Muscle of leg (tissue), 16 donors: ENCODE measurements at places on chromosomes 4 and X.
A peak's percentile ranks its signal among the peaks of the same experiment; 100 is the strongest.

DNA sequence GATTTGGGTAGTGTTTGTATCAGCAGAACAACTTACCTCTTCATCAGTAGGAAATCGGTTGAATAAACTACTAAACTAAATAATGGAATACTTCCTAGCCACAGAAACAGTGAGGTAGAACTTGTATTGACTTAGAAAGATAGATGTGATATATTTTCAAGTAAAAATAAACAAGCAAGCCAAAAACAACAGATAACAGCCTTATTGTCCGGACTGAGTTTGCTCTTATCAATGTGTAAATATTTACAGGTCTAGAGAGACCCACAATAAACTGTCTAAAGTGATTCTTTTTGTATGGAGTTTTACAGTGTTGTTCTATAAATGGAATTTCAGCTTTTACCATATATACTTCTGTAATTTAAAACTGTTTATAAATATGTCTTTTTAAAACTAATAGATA is 721.8 kb downstream of the ADGRL3 start:
- DNase-seq: no peak

DNA sequence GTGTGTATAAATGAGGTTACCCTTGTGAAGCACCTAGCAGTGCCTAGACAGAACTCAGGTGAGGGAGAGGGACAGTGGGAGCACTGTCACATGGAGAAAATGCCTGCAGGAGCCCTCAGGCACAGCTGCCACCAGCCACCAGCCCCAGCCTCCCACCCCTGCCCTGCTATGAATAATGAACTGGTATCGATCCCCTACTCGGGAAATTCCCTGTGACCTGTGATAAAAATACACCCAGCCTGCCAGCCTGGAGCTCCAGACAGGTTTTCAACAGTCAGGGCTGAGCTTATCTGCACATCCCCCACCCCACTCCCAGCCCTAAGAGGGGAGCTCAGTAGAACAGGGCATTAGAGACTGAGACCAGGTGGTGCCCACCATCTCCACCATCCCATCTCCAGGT is 159.6 kb upstream of the PJA1 start:
- DNase-seq: no peak

GRCh38 chr4:118964891-118965411 is 76.3 kb downstream of the SYNPO2 start:
- DNase-seq: peak; percentile 58

- DNase-seq: peak; percentile 6
Measured at GRCh38 chr4:181150191-181150590, 1093.0 kb upstream of the TENM3 start.

- peak; percentile 87 for DNase-seq
Measured at GRCh38 chr4:80201252-80202151, 4.2 kb downstream of the PRDM8 start.
